H7 (cell line): ENCODE measurements at places on chromosomes 12 and 14.

GRCh38 chr12:85866986-85867776, 6.9 kb upstream of the NTS start:
- peak; percentile 35 for DNase-seq

DNA sequence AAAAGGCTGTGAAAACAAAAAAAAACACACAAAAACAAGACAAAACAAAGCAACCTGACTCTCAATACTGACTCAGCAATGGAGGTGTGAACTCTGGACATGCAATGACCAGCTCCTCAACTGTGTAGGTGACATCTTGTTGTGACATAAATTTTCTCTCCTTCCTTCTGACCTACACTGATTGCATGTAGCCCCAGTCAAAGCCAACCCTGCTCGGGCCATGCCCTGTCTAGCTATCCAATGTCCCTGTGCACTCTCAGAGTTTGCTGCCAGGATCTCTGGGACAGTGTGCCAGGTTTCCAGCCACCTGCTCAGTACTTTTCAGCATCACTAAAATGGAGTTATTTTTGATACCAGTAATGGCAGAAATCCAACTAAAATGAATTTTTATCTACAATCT, 18.9 kb upstream of the CRACR2A start:
- DNase-seq = no peak

DNA sequence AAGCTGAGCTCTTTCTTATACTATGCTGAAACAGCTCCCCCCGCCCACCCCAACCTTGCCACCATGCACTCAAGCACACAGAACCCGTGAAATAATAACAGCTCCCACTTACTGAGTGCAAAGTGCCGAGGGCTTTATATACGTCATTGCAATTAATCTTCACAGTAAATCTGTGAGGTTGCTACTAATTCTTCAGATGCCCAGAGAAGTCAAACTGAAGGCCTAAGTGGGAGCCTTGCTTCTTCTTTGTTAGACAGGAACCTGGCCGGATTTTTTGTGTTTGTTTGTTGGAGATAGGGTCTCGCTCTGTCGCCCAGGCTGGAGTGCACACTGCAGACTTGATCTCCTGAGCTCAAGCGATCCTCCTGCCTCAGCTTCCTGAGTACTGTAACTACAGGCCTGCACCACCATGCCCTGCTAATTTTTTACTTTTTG, 34.0 kb downstream of the VCPKMT start:
- DNase-seq = no peak

DNA sequence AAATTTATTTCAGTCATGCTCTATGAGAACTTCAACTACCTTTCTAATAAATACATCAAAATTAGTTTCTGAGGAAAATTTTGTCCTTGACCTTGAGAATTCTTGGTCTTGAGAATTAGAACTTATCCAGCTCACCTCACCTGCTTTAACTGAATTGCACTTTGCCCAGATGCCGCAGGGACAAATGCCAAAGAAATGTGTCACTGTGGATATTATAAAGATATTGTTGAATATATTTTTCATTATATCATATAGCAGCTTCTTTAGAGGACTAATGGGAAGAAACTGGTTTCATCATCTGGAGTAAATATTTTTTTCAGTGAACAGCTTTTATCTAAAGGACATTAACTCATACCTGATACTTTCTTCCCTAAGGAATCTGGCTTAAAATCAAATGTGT, 54.1 kb downstream of the LRP6 start:
- DNase-seq = no peak

DNA sequence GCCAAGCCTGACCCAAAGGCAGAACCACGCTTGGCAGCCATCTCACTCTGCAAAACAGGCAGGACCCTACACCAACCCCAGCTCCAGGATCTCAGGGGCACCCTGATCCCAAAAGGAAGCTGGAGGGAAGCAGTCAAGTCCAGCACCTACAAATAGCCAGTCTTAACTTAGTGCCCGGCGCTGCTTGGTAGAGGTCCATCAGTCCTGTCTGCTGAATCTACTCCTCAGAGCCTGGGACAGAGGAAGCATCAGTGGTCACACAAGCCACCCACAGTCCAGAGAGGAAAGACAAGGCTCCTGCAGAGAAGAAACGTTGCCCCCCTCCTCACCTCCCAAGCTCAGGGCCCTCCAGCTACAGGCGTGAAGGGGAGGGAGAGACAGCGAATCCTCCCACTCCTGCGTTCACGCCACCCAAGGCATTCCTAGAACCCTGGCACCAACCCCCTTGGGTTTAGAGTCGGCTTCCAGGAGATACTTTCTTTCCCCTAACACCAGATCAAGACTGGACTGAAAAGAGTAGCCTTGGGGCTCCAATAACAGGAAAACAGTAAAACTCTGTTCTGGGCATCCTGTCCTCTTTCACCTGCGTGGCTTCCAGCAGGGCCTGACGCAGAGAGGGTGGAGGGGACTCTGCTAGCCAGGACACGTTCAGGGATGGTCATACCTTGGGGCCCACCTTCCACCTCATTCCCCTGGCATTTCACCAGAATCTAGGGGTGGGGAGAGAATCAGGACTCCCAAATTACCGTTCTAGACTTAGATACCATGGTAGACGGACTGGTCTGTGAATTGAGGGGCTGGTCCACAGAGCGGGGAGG, 1.2 kb downstream of the PXN start:
- DNase-seq = no peak

- DNase-seq = no peak
Observed at GRCh38 chr12:130944878-130945277, 8.8 kb upstream of the ADGRD1 start.

GRCh38 chr12:111406474-111407376, 1.0 kb downstream of the SH2B3 start:
- DNase-seq = peak; percentile 78

- DNase-seq = no peak
Observed at GRCh38 chr12:54392485-54393206, 8.1 kb upstream of the ZNF385A start.

GRCh38 chr14:57512220-57512619, 18.6 kb upstream of the CCDC198 start:
- no peak for DNase-seq
